Central memory CD8-positive, alpha-beta T cell (primary cell): ENCODE measurements at places on chromosomes 6 and 20.

DNA sequence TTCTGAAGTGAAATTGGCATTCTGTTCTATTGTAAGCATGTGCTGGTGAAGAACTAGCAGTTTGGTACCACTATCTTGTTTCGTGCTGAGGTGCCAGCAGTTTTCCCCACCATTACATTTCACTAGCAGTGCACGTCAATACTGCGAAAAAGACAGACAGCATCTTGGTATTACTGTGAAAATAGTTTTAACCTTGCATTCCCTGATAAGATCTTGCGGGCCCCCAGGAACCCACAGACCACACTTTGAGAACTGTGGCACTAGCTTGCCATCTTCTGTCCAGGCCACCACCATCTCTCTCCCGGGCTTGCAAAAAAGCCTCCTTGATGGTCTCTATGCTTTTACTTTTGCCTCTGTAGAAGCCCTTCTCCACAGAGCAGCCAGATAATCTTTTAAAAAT lies 185.7 kb downstream of the BACH2 start:
- peak; percentile 50 for DNase-seq
- H3K27me3 ChIP-seq, result no peaks in the 10 kb centered on the region
- peak overlapping the region; percentile 11 for H3K27ac ChIP-seq
- no peak overlapping the region for H3K4me3 ChIP-seq
- peaks cover 1% of the 10 kb centered on the region for H3K36me3 ChIP-seq

GRCh38 chr6:33985947-33986346 lies 159.9 kb downstream of the GRM4 start:
- H3K36me3 ChIP-seq, result no peaks in the 10 kb centered on the region
- no peak overlapping the region for H3K4me3 ChIP-seq
- peaks cover 5% of the 10 kb centered on the region for H3K4me1 ChIP-seq
- no peak for DNase-seq
- no peak overlapping the region for H3K27ac ChIP-seq

GRCh38 chr6:32488083-32488482 lies 42.0 kb downstream of the HLA-DRB5 start:
- no peak overlapping the region for H3K27ac ChIP-seq
- no peak for DNase-seq
- H3K27me3 ChIP-seq, result peaks cover 52% of the 10 kb centered on the region

DNA sequence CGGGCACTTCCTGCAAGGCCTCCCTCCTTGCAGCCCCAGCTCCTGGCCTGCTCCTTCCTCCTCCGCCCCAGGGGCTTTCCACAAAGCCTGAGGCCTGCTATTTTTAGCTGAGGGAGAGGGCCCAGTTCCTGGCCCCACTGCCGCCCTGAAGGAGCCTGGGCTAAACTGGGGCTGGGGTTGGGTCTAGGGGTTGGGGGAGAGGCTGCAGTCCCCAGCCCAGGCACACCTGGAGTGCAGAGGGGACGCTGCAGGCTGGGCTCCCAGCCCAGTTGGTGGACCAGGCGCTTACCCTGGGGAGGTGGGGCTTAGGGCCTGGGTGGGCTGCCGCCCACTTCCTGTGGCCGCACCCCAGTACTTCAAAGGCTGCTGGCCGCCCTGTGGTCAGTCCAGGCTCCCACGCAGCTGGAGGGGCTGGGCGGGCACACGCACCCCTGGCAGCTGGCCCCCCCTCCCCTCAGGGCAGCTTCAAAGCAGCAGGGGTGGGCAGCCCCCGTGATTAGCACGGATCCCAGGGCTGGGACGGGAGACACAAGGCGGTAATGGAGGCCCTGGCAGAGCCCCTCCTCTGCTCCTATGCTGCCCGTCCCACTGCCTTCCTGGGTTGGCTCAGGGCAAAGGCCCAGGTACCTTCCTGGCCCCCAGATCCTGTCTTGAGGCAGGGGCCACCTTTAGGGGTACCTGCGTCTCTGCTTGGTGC lies 7.1 kb upstream of the ABHD16B start:
- no peak overlapping the region for H3K27ac ChIP-seq
- peaks cover 20% of the 10 kb centered on the region for H3K4me1 ChIP-seq
- H3K36me3 ChIP-seq, result peaks cover 1% of the 10 kb centered on the region
- DNase-seq, result no peak
- no peak overlapping the region for H3K4me3 ChIP-seq
- peaks cover 26% of the 10 kb centered on the region for H3K27me3 ChIP-seq

DNA sequence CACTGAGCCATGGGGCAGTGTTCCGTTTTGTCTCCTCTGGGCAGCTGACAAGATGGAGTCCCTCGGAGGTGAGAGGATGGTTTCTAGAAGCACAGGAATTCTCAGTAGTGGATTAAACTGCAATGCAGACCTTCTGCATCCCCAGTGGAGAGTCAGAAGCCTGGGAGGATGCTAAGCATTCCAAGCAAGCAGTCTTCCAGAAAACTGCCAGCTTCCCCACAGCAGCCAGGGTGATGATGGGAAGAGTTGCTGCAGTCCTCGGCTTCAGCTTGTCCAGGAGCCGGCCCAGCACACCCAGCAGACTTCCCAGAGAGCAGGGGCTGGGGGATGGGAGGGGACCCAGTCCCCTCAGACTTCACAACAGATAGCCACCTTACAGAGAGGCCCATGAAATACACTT lies 163.6 kb downstream of the LY86 start:
- H3K27ac ChIP-seq, result no peak overlapping the region
- peaks cover 12% of the 10 kb centered on the region for H3K27me3 ChIP-seq
- no peaks in the 10 kb centered on the region for H3K36me3 ChIP-seq
- H3K4me1 ChIP-seq, result no peaks in the 10 kb centered on the region

DNA sequence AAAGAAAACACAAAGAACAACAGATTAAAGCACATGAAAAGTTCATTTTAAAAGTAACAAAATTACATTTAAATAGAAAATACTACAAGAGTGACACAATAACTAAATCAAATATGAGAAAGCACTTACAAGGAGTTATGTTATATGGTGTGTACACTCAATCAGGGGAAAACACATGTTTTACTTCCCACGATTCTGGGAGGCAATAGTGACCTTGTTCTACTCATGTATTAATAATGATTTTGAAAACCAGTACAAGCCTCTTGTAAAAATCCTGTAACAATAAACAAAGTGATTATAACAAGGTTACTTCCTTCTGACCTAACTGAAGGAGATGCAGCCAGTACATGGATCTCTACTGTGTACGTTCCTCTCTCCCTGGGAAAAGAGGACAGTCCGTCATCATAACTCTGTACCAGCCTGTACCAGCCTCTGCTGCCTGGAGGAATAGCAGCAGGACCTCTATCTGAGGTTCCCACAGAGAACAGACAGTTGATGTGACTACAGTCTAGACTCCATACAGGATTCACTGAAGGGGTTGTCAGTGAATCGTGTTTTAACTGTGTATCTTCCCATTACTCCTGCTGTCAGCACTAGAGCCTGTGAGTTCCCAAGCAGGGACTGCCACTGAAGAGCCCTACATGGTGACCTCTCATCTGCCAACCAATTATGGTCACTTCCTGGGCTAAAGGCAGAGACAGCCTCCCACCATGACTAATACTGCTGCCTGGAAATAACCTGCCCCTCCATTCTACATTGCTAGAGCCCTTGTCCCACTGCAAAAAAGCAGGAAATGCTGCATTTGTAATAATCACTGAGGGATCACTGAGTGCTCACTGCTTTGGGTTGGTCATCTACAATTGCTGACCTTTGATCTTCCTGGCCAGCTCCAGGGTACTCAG lies 149.7 kb downstream of the KIF16B start:
- no peak overlapping the region for H3K27ac ChIP-seq
- H3K4me3 ChIP-seq, result no peak overlapping the region
- H3K36me3 ChIP-seq, result peaks cover 9% of the 10 kb centered on the region
- no peaks in the 10 kb centered on the region for H3K27me3 ChIP-seq
- H3K4me1 ChIP-seq, result no peaks in the 10 kb centered on the region

- no peak overlapping the region for H3K4me3 ChIP-seq
- H3K4me1 ChIP-seq, result no peaks in the 10 kb centered on the region
- no peak for DNase-seq
- peaks cover 38% of the 10 kb centered on the region for H3K27me3 ChIP-seq
These were observed 337.2 kb downstream of the SMOC2 start for GRCh38 chr6:168778201-168778600.

GRCh38 chr6:141877275-141877983 lies 255.3 kb upstream of the GJE1 start:
- H3K36me3 ChIP-seq, result no peaks in the 10 kb centered on the region
- no peaks in the 10 kb centered on the region for H3K27me3 ChIP-seq
- no peak for DNase-seq
- H3K4me3 ChIP-seq, result no peak overlapping the region

- peaks cover 36% of the 10 kb centered on the region for H3K4me1 ChIP-seq
- H3K36me3 ChIP-seq, result peaks cover 7% of the 10 kb centered on the region
- DNase-seq, result no peak
- H3K27me3 ChIP-seq, result no peaks in the 10 kb centered on the region
- H3K4me3 ChIP-seq, result peak overlapping the region; percentile 91
These were observed 119.7 kb downstream of the RTN4IP1 start for GRCh38 chr6:106509420-106510089.

DNA sequence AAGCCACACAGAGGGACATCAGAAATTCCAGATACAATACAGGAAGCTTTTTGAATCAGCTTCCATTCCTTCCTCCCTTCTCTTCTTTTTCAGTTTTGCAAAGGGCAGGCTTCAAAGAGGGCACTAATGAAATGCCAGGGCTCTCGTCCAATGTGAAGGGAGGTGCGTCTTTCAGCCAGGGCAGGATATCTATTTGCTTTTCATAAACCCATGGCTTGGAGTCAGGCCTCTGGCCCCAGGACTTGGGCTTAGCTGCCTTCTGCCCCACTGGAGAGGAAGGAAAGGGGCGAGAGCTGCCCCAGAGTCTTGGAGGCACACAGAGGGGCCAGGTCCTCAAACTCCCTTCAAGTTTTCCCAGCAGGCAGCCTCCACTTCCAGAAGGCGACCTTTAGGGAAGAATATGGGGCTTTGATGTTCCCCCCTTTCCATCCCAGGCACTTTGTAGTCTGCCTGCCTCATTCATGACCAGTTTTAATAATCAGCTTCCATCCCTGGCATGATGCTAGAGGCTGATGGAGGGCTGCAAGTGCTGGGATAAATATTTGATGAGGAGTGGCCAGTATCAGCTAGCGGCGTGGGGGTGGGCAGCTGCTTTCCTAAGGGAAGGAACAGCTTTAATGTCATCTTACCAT lies 234.8 kb downstream of the NRN1 start:
- no peak overlapping the region for H3K4me3 ChIP-seq
- DNase-seq, result no peak
- H3K27me3 ChIP-seq, result no peaks in the 10 kb centered on the region
- no peaks in the 10 kb centered on the region for H3K4me1 ChIP-seq
- H3K36me3 ChIP-seq, result peaks cover 3% of the 10 kb centered on the region

DNA sequence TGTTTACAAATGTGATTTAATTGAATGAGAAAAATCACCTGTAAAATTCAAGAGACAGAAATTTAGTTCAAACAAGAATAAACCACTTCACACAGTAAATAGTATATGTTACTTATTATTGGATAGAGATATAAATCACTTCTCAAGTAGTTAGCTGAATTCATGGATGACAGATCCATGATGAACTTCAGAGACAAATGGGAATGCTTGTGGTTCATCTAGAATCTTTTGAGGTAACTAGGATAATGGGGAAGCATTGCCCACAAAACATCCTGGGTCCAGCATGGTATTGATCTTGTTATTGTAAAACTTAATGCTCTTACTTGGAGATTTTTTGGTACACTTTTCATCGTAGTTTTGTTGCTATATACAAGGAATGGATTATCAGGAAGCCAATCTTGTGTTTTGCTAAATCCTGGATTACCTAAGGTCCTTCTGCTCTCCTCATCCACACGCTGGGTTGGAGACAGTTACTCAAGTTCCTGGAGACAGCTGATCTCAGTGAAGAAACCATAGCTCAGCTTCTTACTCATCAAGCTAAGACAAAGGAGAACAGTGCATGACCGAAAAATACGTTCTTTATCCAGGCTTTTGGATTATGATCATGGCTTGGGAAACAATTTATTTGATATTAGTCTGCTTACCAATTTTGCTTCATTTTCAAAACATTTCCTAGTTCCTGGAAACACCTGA lies 142.5 kb upstream of the PREP start:
- no peaks in the 10 kb centered on the region for H3K4me1 ChIP-seq
- DNase-seq, result no peak
- no peaks in the 10 kb centered on the region for H3K36me3 ChIP-seq
- H3K27ac ChIP-seq, result no peak overlapping the region
- H3K4me3 ChIP-seq, result no peak overlapping the region

GRCh38 chr20:48760403-48760983 lies 67.3 kb downstream of the PREX1 start:
- DNase-seq, result peak; percentile 73
- no peaks in the 10 kb centered on the region for H3K27me3 ChIP-seq
- H3K4me1 ChIP-seq, result peaks cover 99% of the 10 kb centered on the region
- peaks cover 27% of the 10 kb centered on the region for H3K36me3 ChIP-seq
- H3K4me3 ChIP-seq, result peak overlapping the region; percentile 70
- peak overlapping the region; percentile 93 for H3K27ac ChIP-seq

GRCh38 chr20:24328901-24329300 lies 140.5 kb upstream of the SYNDIG1 start:
- no peak for DNase-seq
- H3K27me3 ChIP-seq, result peaks cover 46% of the 10 kb centered on the region
- H3K4me1 ChIP-seq, result no peaks in the 10 kb centered on the region
- no peak overlapping the region for H3K4me3 ChIP-seq
- no peak overlapping the region for H3K27ac ChIP-seq

DNA sequence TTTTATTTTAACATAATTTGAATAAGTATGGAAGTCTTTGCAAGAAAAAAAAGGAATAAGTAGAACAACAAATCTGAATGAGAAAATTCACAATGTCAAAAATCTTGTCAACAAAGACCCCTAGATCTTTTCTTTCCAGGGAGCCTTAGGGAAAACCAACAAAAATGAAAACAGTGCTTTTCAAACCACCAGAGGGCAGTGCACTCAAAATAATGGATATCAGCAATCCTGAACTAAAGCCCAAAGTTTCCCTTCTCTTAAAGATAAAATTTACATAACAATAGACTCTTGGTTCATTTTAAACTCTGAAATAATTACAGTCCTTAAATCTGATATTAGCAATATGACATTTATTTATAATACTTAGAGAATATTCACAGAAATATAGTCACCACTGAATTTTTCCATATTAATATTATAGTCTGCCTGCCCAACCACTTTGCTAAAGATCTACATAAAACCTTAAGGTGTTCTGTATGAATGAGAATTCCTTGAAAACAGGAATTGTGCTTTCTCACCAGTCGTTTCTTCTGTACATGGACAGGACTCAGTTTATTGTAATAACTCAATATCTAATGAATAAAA lies 105.3 kb upstream of the BMP5 start:
- H3K36me3 ChIP-seq, result no peaks in the 10 kb centered on the region
- no peak for DNase-seq
- no peaks in the 10 kb centered on the region for H3K27me3 ChIP-seq
- H3K4me1 ChIP-seq, result no peaks in the 10 kb centered on the region
- H3K27ac ChIP-seq, result no peak overlapping the region

GRCh38 chr20:47453167-47453782 lies 48.4 kb upstream of the NCOA3 start:
- no peaks in the 10 kb centered on the region for H3K27me3 ChIP-seq
- H3K36me3 ChIP-seq, result peaks cover 1% of the 10 kb centered on the region
- peaks cover 4% of the 10 kb centered on the region for H3K4me1 ChIP-seq
- no peak for DNase-seq
- peak overlapping the region; percentile 38 for H3K27ac ChIP-seq

- H3K4me1 ChIP-seq, result peaks cover 19% of the 10 kb centered on the region
- no peak for DNase-seq
- H3K27me3 ChIP-seq, result no peaks in the 10 kb centered on the region
- no peak overlapping the region for H3K4me3 ChIP-seq
- peak overlapping the region; percentile 37 for H3K27ac ChIP-seq
These were observed 59.8 kb downstream of the SHPRH start for GRCh38 chr6:145904391-145904790.

- H3K4me1 ChIP-seq, result peaks cover 50% of the 10 kb centered on the region
- H3K27ac ChIP-seq, result peak overlapping the region; percentile 91
- H3K4me3 ChIP-seq, result peak overlapping the region; percentile 44
- H3K27me3 ChIP-seq, result no peaks in the 10 kb centered on the region
These were observed 8.3 kb downstream of the B4GALT5 start for GRCh38 chr20:49705358-49705757.

GRCh38 chr6:85421181-85421580 lies 28.7 kb upstream of the NT5E start:
- no peak for DNase-seq
- H3K27me3 ChIP-seq, result peaks cover 9% of the 10 kb centered on the region
- no peak overlapping the region for H3K4me3 ChIP-seq
